ENCODE measurements at places on chromosomes 1 and 21.
A peak's percentile ranks its signal among the peaks of the same experiment; 100 is the strongest.

- DNase-seq = no peak
Measured at GRCh38 chr1:64865105-64865757, 101.1 kb downstream of the JAK1 start.

DNA sequence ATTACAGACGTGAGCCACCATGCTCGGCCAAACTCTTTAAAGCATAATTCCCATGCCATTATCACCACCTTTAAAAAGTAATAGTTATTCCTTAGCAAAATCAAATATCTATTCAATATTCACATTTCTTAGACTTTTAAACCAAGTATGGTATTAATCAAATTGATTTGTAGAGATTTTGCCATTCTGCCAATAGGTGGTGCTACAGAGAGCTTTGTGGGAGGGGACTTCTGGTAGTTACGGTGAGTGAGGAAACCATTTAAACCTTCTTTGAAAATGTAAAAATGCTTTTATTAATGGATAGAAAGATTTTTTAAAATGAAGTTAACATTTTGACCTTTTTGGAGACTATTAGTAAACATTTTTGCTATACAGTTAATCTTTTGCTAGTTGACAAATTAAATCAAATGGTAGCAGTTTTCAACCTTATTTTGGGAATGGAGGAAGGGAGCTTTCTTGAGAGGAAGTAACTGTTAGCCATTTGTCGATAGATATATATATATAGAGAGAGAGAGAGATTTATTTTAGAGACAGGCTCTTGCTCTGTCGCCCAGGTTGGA is 19.3 kb downstream of the IARS2 start:
- no peak for DNase-seq

DNA sequence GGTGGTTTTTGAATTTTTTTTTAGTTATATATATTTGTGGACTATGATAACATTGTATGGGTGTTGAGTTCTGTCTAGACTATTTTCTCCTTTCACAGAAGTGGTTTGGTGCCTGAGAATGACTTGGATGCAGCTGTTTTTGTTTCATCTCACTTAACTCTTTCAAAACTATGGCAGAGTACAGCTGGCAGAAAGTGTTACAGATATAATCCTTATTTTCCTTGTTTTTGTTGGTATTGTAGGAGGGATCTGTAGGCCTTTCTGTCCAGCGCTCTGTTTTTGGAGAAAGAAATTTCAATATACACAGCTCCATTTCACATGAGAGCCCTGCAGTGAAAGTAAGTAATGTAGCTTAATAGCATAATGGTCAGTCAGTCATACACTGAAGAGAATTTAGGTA is 13.1 kb downstream of the CDC7 start:
- DNase-seq = no peak

DNA sequence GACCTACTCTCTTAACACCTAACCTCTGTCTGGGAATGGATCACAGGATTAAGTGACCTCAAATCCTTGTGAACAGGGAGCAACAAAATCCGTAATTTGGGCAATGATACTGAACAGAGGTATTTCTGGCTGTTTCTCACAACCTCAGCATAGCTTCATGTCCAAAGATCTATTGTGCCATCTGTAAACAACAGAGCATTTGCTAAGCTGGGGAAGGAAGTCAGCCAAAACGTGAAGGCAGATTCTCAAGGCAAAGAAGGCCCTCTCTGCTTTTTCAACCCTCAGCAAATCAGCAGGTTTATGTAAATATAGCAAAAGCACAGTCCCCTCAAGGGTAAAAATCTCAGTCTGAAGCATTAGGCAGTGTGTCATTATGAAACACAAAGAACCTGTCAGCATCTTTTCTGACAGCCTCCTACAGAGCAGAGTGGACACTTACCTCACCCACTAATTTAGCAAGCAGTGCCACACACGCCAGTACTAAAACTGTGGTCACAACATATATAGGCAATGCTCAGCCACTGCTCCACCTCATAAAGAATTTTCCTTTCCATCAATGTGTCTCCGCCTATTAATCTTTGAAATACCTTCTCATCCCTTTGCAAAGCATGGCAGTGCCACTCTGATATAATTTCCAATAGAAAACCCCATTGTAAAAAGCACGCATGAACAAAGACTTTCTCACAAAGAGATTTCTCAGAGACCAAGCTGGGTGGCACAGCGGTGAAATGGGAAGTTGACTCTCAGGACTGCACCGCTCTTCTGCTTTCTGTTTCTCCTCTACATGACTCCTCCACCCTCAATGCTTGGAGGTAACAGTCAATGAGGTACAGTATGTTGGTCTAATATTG is 188.0 kb downstream of the RERE start:
- peak; percentile 91 for DNase-seq

DNA sequence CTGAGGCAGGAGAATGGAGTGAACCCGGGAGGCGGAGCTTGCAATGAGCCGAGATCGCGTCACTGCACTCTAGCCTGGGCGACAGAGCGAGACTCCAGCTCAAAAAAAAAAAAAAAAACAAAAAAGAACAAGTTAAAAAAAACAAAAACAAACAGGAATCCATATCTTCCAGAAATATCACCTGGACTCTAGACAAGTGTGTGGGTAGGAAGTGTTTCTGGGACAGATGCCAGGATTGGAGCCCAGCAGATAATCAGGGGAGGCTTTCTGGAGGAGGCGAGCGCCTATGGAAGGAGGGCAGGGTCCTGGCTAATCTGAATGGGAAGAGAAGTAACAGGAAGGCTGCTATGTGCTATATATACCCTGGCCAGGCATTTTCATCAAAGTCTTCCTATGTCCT is 43.6 kb upstream of the SYNC start:
- DNase-seq = no peak

DNA sequence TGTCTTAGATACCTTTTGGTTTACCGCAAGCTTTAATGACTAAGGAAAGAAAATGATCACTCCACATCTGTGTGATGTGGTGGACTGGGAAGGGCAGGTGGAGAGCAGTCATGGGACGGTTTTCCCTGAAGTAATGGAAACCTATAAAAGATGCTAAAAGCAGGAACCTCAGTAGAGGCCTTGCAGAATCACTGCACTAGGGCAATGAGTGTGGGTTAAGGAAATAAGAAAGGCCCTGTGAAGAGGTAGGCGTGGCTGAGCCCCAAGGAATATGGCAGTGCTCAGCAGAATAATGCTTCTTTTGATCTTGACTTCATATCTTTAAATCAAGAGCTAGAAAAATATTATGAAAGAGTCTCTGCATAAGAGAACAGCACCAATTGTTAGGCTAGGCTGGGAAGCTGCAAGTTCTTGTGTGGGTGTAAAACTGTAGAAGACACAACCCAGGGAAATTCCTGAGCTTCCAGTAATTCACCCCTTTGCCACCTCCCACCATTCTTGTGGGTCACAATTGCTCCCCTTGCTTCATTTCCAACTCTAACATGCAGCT is 49.9 kb downstream of the CLCA4 start:
- no peak for DNase-seq

DNA sequence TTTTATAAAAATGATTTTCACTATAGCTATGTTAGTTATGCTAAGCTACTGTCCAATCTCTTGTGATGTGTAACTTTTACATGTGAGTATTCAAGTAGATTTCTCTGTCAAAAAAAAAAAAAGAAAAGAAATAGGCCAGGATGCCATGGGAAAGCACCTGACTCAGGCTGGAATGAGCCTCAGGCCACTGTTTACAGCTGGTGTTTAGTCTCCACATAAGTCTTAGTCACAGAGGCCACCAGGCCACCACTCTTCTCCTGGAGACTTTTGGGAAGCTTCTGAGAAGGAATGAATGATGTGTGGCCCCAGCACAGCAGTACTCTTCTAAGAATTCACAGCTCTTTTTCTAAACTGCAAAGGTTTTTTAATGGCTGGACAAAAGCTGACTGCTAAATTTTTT is 48.9 kb downstream of the CHML start:
- DNase-seq = no peak

GRCh38 chr1:78358165-78358564 is 132.6 kb upstream of the PTGFR start:
- DNase-seq = no peak

DNA sequence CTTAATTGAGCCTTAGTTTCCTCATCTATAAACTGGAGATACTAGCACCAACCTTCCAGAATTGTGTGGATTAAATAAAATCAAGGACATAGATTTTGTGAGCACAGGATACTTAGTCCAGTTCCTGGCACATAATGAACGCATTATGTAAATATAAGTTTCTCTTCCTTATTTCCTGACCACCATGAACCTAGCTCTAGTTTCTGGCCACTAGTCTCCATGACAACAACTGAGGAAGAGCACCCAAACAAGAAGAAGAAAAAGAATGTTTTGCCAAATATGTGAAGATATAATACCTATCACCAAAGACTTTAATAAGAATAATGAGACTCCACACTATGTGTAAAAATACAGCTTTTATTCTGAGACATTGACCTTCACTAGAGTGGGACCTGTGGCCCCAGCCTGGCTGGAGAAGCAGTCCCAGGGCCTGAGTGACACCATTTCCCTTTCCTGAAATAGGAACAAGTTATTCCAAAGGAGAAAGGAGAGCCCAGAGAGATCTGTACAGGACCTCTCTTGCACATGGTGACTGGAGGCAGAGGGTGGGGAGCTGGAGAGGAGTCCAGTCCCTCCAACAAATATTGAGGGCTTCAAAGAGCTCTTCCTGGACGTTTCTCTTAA is 940 bp upstream of the USF1 start:
- DNase-seq = no peak

DNA sequence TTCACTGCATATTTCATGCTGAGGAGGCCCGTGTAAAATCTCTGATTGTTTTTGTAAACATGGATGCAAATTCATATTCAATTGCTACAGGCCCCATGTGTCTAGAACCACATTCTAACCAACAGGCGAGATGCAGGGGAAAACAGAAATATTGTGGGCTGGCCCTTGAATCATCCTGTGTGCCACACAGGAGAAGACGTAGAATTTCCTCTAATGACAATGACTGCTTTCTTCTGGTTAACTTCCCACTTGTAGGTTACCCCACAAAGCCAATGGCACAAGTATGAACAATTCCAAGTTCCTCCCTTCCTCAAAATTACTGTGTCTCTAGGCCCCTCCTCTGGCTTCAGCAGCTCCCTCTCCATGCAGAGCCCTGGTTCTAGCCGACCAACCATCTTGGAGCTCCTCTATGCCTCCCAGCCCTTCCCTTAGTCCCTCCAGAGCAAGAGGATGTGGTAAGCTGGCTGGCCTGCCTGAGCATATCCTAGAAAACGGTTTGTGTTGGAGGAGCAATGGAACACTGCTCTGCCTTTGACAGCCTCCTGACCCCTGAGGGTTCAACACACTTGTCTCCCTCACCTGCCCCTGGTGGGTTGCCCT is 205.2 kb downstream of the HS2ST1 start:
- no peak for DNase-seq

DNA sequence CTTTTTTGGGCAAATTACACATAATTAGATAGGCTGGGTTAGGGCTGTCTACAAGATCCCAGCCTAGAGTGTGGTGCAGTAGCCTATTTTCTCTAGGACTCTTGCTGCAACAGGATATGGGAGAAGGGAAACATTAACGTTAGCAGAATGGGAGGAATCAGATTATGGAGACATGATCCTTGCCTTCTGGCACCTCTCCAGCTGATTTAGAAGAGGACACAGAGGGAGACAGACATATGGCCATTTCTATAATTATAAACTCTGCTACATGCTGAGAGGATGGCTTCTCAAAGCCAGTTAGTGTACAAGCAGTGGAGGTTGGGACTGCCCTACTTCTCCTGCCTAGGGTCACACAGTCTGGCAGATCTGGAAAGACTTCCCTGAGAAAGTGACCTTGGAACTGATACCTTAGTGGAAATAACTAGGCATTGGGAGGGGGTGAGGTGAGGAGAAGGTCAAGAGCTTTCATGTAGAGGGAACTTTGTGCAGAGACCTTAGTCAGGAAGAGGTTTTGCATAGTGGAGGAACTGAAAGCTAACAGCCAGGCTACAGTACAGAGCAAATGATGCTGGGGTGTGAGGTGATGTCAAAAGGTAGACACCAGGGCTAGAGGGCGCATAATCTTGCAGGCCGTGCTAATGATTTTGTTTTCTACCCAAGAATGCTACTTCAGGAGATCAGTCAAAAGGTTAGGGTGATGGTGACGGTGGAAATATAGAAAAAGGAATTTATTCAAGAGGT is 1.2 kb upstream of the CD1D start:
- DNase-seq = no peak

DNA sequence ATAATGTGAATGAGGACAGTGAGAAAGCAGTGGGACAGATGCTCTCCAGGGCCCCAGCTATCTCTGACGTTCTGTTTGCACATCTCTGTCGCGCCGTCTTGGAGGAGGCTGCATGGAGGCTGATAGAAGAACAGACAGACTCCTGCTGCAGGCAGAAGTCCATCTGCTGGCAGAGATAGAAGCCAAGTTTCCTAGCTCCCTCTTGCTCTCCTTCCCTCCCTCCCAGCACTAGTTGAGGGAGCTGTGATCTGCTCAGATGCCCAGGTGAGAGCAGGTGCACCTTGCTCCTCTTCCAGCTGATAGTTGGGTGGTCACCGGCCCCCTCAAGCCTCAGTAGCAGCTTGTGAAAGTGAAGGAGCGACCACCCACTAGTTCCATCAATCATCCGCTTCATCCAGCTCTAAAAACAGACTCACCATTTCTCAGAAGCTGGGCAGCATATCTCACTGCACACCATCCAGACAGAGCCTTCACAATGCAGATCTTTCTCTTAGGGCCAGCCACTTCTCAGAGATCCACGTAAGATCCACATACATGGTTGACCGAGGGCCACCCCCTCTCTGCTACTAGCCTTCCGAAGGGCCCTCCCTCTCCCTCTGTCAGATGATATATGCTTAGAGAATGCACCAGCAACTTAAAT is 12.9 kb downstream of the LRRN2 start:
- no peak for DNase-seq

GRCh38 chr1:8497210-8497819 is 179.4 kb downstream of the SLC45A1 start:
- DNase-seq = no peak

- no peak for DNase-seq
Measured at GRCh38 chr1:87135329-87135712, 193.4 kb upstream of the LMO4 start.

DNA sequence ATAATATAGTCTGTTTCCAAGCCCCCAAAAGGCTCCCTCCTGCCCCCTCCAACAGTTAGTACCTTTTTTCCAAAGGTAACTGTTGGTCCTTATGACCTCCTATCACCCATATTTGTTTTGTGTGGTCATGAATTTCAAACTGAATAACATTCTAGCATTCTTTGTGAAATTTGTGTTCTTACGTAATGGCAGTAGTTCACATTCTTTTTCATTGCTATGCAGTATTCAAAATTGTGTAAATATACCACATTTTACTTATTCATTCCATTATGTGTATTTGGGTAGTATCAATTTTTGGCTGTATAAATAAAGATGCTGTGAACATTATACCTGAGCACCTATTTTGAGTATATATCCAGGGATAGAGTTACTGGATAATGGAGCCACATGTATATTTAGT is 13.4 kb downstream of the RNF11 start:
- no peak for DNase-seq

Data from NCI-H1417 treated with DMSO at 0.1 percent for 48 hours (cell line).